ENCODE measurements at places on chromosomes 3 and 15. TPM values are rescaled to one million over a fixed set of nuclear protein-coding genes. Genes with fewer than 3 reads are reported as not detected.

SEC61A1 gene
- total RNA-seq = 246 TPM

KCNMB2 gene
- not detected for total RNA-seq

DNA sequence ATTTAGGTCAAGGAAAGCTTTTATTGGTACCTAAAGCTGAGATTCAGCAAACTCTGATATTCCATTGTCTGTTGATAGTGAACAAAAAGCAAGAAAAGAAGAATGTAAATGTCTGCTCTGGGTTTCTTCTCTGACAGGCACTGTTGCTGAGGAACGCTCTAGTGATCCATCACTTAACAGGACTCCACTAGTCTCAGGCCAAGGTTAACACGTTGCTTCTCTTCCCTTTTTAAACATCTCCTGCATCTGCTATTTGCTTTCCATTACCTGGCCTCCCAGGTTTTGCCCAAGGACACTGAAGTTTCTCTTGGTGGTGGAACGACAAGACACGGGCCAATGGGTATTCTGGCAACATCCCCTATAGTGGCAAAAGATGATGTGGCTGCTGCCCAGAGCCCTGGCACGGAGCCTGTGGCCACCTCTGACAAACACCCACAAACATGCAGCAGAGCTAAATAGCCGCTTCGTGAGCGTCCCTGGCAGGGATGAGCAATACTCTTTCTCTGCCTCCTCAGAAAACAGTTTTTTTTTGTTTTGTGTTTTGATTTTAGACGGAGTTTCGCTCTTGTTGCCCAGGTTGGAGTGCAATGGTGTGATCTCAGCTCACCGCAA lies 97.8 kb upstream of the AKAP13 start:
- no peak for DNase-seq
- H3K36me3 ChIP-seq = no peaks in the 10 kb centered on the region
- H3K4me3 ChIP-seq = no peak overlapping the region
- H3K4me1 ChIP-seq = no peaks in the 10 kb centered on the region

GRCh38 chr3:131568460-131568859 lies 65.7 kb upstream of the MRPL3 start:
- no peak overlapping the region for H3K27ac ChIP-seq
- no peaks in the 10 kb centered on the region for H3K4me1 ChIP-seq
- peaks cover 2% of the 10 kb centered on the region for H3K27me3 ChIP-seq
- DNase-seq = no peak
- H3K4me3 ChIP-seq = no peak overlapping the region

- no peaks in the 10 kb centered on the region for H3K27me3 ChIP-seq
- H3K27ac ChIP-seq = no peak overlapping the region
- H3K4me3 ChIP-seq = no peak overlapping the region
- no peaks in the 10 kb centered on the region for H3K36me3 ChIP-seq
- H3K4me1 ChIP-seq = peaks cover 6% of the 10 kb centered on the region
Observed at GRCh38 chr3:184239708-184240107, 9.1 kb downstream of the ALG3 start.

COL6A5 gene
- total RNA-seq = not detected

CRTAP gene
- 99.3 TPM for total RNA-seq

CELSR3 gene
- total RNA-seq = 7.7 TPM

HACL1 gene
- total RNA-seq = 26.8 TPM

GRCh38 chr3:98151241-98151640 lies 4.0 kb downstream of the OR5H14 start:
- H3K27ac ChIP-seq = no peak overlapping the region
- DNase-seq = no peak
- H3K27me3 ChIP-seq = no peaks in the 10 kb centered on the region
- no peak overlapping the region for H3K4me3 ChIP-seq
- H3K4me1 ChIP-seq = no peaks in the 10 kb centered on the region

GRCh38 chr3:46218196-46218709 lies 10.1 kb upstream of the CCR1 start:
- no peak for DNase-seq
- H3K36me3 ChIP-seq = no peaks in the 10 kb centered on the region
- no peaks in the 10 kb centered on the region for H3K27me3 ChIP-seq
- H3K4me3 ChIP-seq = no peak overlapping the region
- no peaks in the 10 kb centered on the region for H3K4me1 ChIP-seq

DNA sequence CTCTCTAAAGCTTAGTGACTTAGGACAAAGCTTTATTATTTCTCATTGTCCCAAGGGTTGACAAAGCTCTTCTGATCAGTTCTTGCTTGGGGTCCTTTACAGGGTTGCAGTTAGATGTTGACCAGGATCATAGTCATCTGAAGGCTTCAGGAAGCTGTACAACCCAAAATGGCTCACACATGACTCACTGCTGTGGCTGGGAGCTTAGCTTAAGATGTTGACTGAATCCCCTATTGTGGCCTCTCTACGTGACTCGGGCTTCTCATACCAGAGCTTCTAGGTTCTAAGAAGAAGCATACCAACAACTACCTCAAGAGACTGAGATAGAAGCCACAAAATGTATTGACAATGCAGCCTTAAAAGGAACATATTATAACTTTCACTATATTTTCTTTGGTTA lies 569.6 kb upstream of the ROBO2 start:
- no peaks in the 10 kb centered on the region for H3K36me3 ChIP-seq
- no peaks in the 10 kb centered on the region for H3K27me3 ChIP-seq
- H3K4me3 ChIP-seq = no peak overlapping the region
- no peak overlapping the region for H3K27ac ChIP-seq

GRCh38 chr3:68832680-68833079 lies 99.7 kb downstream of the TAFA4 start:
- no peak for DNase-seq
- no peaks in the 10 kb centered on the region for H3K4me1 ChIP-seq
- H3K27me3 ChIP-seq = no peaks in the 10 kb centered on the region
- no peak overlapping the region for H3K4me3 ChIP-seq
- H3K27ac ChIP-seq = no peak overlapping the region

- H3K4me3 ChIP-seq = no peak overlapping the region
- no peak overlapping the region for H3K27ac ChIP-seq
Observed at GRCh38 chr15:68556139-68556990, 22.4 kb upstream of the CORO2B start.

All from Panc1 (cell line).